HT-29 (cell line): ENCODE measurements at places on chromosomes 1 and 21.
A peak's percentile ranks its signal among the peaks of the same experiment; 100 is the strongest.

- no peak for DNase-seq
Measured at GRCh38 chr1:159030877-159031447, 21.3 kb downstream of the IFI16 start.

DNA sequence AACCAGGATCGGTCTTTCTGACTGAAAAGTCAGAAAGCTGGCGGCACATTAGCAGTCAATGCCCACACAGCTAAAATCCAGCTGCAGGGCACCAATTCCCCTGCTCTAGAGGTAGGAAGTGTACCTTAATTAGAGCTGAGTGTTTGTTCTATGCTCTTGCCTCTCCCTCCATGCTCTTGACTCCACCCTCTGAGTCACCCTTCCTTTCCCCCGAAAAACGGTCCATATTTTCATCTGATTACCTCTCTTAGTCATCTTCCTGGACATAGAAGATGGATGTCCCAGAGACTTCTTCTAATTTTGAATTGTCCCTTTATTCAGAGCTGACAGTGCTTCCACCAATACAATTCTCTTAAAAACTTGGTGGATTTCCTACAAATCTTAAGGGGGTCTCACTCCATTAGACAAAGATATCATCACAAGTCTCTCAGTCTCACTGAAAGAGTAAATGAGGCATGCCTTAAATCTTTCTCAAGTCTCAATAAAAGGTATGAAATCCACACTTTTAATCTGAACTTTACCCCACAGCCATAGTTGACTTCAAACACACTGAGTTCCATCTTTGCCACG lies 44.1 kb upstream of the SLC19A1 start:
- no peak for DNase-seq

DNA sequence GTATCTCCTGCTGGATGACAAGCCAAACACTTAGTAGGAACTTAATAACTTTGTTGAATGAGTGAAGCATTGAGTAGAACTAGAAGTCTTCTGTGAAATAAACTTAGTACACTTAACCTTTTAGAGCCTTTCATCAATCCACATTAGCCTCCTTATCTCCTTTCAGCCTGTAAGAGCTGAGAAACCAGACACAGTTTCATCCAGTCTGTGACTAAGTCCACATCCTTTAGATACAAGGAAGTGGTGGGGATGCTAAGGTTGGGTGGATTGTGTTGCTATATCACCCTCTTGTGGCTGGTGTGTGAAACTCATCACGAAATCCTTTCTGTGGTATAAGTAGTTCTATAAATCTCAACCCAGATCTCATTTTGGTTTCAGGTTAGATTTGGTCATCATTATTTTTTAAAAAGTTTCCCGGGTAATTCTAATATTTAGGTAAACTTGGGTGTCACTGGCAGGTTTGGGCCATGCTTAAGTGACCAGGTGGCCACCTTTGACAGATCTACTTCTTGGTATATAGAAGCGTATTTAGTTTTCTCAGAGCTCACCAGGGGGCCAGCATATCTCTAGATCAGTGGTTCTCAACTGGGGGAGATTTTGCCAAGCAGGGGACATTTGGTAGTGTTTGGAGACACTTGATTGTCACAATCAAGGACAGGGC lies 27.8 kb upstream of the CD84 start:
- peak; percentile 85 for DNase-seq

DNA sequence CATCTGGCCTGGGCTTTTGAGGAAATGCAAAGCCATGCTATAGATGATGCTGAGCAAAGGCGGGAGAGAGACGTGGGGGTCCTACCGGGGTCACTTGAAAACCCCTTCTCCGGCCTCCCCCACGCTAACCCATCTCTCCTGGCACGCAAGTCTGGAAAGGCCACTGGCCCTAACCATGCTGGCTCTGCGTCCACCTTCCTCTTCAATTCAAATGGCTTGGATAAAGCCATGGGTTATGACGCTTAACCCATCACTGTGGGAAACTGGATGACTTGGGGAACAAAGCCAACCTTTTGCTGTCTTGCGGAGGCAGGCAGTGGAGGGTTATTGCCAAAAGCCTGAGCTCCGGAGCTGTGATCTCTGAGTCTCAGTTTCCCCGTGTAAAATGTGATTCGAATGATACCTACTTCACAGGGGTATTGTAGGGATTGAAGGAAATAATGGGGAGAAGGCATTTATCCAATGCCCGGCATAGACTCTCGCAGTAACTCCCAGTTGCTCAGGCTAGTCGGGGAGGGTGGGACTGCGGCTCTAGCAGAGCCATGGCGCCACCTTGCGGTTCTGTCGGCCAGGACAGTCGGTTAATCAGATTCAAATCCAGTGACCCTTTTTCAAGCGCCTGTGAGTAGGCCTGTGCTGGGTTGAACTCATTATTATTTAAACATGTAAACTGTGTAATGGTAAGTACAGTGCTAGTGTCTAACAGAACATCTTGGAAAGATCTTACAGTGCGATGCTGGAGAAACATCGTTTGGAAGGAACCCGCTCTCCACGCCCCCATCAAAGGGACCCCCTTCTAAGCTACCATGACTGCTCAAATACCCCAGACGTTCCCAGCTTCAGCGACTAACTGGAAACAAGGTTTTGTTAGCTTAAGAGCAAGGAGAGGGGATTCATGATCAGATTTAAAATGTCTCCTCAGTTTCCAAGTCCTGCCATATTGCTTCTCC lies 20.3 kb downstream of the NEK2 start:
- DNase-seq, result peak; percentile 95

DNA sequence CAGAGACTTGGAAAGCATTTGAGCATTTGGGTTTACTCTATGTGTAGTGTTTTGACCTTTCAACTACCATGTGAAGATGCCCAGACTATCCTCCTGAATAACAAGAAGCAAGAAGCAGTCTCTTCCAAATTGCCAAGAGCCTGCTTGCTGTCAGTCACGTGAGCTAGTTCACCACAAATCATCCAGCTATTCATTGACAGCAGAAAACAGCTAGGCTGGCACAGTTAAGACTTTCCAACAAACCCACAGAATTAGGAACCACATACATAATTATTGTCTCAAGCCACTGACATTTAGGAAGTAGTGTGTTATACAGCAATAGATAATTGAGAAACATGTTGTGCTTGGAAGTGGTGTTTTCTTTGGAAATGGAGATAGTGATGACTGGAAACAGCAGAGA lies 1652.0 kb downstream of the NCAM2 start:
- DNase-seq, result no peak
